ENCODE measurements at places on chromosomes 2 and 18.

DNA sequence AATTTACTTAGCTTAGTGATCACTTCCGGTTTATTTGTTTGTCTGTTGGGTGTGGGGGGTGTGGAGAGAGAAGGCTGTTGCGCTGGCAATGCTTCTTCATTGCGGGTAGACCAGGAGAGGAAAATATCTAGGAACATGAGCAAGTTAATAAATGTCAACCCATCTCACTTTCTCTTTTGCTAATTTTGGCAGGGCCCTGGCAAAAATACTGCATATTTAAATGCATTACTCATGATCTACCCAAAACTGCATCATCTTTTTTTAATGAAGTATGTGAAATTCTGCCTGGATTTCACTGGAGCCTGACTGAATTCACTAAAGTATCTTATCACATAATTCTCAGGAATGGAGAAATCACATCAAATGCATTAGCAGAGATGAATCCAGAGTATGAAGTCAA, 1131.0 kb upstream of the NXPH2 start:
- DNase-seq = no peak

DNA sequence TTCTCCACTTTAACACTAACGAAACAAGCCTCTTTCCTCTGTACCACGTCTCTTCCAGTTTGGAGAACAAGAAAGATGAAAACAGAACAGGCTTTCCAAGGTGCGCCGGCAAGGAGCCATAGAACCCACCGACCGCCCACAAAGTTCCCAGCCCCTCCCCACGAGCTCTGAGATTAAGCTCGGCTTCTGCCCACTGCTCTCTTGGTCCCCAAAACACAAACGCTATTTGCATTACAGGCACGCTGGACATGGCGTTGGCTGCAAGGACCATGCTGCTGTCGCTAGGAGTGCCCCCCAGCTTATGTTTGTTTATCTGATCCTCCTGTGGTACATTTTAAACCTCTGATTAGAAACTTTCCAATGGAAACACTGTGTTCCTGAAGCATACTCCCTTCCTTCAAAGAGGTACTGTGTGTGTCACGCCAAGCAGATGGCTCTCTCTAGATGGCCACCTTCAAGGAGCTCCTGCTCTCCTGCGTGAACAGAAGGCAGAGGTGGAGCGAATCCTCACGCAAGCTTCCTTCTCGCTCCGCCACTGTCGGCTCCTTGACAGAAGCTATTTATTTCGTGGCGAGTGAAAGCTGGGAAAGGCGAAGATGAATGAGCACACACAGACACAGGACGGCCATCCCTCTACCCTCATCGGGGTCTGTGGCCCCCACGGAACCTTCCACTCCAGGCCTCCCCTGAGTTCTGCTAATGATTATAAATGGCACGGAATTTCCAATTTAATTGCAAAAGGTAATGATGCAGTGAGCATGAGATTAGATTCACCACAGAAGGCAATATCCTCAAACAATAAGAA, 166.2 kb downstream of the EIPR1 start:
- no peak for DNase-seq

GRCh38 chr2:48287976-48288375, 242.0 kb upstream of the STON1 start:
- no peak for DNase-seq

DNA sequence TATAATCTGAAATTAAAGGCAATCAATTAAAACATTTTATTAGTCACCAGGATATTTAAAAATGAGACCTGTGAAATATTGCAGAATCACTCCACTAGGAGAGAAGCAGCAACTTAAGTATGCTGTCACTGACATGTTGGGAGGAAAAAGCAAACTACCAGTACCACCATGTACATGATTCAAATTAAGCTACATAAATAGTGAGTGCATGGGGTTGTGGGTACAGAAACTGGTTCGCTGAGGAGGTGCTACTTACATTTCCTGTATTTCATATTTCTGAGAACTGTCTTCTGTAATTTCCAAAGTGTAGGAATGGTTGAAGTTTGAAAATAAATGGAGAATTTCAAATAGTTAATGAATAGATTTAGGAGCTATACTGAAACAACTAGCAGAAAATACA, 7.9 kb upstream of the NR4A2 start:
- DNase-seq = no peak

GRCh38 chr18:57630754-57631595, 9.3 kb upstream of the NARS1 start:
- DNase-seq = no peak

DNA sequence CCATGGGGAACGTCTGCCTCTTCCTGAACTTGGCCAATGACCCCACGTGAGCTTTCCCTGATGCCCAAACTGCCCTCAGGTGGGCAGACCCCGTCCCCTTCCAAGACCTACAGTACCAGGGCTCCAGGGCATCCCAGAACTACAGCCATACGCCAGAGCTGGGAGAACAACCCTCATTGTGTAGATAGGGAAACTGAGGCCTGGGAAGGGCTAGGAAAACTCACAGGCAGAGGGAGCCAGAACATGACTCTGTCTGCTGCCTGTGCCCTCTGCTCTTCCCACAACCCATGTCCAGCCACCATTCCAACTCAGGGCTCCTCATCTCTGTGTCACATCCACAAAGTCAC, 16.8 kb upstream of the ANKRD53 start:
- no peak for DNase-seq

Measured in hepatocyte (in vitro differentiated cells).